Natural killer cell (primary cell): ENCODE measurements at places on chromosomes 3 and 15. TPM values are rescaled to one million over a fixed set of nuclear protein-coding genes. Genes with fewer than 3 reads are reported as not detected.

The NR2C2 gene
- 94.3 TPM for total RNA-seq

The C3orf20 gene
- total RNA-seq, result not detected

The IL5RA gene
- 12.4 TPM for total RNA-seq

The ANKUB1 gene
- not detected for total RNA-seq

The CCR8 gene
- not detected for total RNA-seq

The NAALADL2 gene
- total RNA-seq, result not detected

The TMED3 gene
- total RNA-seq, result 26.3 TPM

The C3orf49 gene
- total RNA-seq, result not detected

The FANCD2 gene
- 15.7 TPM for total RNA-seq

The GNB4 gene
- total RNA-seq, result 1.6 TPM

The CNTN6 gene
- not detected for total RNA-seq

The IL17RD gene
- total RNA-seq, result 0.05 TPM

The GOLGA8T gene
- 4.0 TPM for total RNA-seq

The HRH1 gene
- not detected for total RNA-seq

The KNL1 gene
- 3.6 TPM for total RNA-seq

The MOBP gene
- not detected for total RNA-seq

The ATP13A4 gene
- total RNA-seq, result 3.6 TPM

The IRAK2 gene
- total RNA-seq, result 10.4 TPM

The COLQ gene
- 55.8 TPM for total RNA-seq

The KLHL18 gene
- 47.9 TPM for total RNA-seq

The ONECUT1 gene
- not detected for total RNA-seq

The CLRN1 gene
- not detected for total RNA-seq

The SPATA12 gene
- total RNA-seq, result not detected

The SLC22A13 gene
- total RNA-seq, result 0.40 TPM

The ASB14 gene
- total RNA-seq, result not detected
